ENCODE measurements at places on chromosomes 2 and 18.

DNA sequence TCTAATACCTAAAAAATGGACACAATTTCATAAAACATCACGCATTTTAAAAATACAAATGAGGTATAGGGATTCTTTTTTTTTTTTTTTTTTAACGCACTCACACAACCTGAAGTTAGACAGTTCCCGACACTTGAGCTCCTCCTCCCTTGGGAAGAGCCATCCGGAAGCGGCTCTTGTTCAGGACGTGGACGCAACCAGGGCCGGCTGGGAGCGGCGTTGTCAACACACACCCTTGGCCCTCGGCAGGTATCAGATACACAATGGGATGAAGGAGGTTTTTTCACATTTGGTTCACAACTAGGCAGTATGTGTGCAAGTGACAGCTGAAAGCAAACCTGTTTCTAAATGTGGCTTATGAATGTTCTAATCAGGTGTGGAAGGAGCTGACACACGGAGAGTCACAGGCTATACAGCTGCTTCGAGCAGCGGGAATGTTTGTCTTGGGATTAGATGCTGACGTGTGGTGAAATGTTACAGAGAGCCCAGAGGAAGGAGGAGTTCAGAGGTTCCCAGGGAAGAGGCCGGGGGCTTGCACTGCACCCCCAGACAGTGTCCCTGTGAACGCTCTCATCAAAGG lies 111.1 kb downstream of the PXDN start:
- DNase-seq = no peak

DNA sequence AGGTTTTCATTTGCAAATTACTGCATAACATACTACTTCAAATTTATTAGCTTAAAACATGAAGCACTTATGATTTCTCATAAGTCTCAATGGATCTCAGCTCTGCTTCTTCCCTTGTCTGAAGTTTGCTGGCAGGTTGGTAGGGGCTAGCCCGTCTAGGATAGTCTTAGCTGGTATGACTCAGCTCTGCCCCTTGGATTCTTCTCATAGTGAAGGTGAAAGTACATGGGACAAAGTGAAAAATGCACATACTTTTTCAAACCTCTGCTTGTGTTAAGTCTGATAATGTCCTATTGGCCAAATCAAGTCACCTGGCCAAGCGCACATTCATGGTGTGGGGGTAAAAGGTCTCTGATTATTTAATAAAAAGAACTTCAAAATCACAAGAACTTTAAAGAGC lies 184.8 kb upstream of the VWC2L start:
- no peak for DNase-seq

- DNase-seq = no peak
These were observed 82.9 kb downstream of the DOK6 start for GRCh38 chr18:69483574-69483973.

GRCh38 chr2:209424781-209425470 lies 1.1 kb downstream of the MAP2 start:
- no peak for DNase-seq

GRCh38 chr2:236173729-236174607 lies 5.8 kb upstream of the GBX2 start:
- DNase-seq = no peak

- DNase-seq = no peak
These were observed 290.8 kb downstream of the CCDC85A start for GRCh38 chr2:56474412-56475158.

All from OCI-LY7 (cell line).